Heart right ventricle (tissue), 16 donors: ENCODE measurements at places on chromosomes 13 and 19. TPM values are rescaled to one million over a fixed set of nuclear protein-coding genes. Genes with fewer than 3 reads are reported as not detected.

DNA sequence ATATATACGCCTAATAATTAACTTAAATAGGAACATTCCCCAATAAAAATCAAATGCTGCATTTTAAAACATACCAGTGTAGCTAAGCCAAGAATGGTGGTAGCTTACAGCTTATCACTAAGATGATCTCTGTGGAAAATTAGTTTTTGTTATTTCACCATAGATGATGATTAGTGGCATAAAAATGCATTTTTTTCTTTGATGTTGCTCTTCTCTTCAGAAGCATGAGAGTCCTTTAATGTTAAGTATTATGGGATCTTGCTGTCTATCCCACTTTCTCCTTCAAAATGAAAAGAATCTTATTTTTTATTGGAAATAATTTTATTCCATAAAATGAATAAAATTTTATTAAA, 731.0 kb downstream of the SLITRK1 start:
- no peak for DNase-seq

Gene CBY2
- not detected for total RNA-seq

DNA sequence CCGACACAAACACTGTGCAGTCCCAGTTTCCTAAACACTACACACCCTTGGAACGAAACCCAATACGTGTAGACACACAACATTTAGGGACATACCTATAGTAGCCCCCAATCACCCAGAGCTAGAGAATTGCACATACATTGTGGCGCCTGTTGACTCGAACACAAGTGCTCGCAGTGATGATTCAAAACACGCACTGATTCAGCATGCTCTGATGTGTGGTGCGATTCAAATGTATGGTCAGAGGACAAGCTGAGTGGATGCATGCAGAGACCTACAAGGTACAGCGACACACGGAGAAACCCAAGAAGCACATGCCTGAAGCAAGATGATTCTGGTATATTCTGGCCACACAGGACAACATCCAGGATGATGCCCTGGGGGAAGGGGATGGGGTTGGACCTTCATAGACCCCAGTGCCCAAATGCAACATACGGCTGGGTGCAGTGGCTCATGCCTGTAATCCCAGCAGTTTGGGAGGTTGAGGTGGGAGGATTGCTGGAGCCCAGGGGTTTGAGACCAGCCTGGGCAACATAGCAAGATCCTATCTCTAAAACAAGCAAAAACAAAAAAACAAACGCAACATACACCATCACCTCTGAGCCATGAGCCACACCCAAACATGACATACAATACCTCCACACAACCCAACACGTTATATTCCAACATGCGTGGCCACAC, 997 bp upstream of the KCNN4 start:
- no peak for DNase-seq

Gene IL27RA
- total RNA-seq = 2.4 TPM

GRCh38 chr19:48511800-48512503, at the start of gene LMTK3:
TSS of gene LMTK3 (minus strand) at chr19:48511835. CDS start at chr19:48511576, 259 bp downstream.
- no peak for DNase-seq

- DNase-seq = no peak
These were observed 1.3 kb downstream of the FAM174C start for GRCh38 chr19:1276628-1277022.

Gene UNC13A
- total RNA-seq = 0.05 TPM

DNA sequence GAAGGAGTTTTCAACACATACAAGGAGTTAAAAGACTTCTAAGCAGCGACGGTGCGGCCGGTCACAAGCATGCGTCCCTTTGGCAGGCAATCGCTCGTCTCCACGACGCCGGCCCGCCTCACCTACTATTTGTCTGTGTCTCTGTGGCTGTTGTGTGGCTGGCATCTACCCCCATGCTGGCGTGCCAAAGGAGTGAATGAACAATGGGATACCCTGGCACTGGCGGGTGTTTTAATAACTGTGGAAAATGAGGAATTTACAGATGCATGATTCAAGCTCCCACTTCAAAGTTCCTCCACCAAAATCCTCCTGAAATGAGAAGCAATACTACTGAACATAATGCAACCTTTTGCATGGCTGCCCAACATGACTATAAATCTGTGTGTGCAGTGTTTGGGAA, 176.6 kb downstream of the KLF5 start:
- DNase-seq = no peak

DNA sequence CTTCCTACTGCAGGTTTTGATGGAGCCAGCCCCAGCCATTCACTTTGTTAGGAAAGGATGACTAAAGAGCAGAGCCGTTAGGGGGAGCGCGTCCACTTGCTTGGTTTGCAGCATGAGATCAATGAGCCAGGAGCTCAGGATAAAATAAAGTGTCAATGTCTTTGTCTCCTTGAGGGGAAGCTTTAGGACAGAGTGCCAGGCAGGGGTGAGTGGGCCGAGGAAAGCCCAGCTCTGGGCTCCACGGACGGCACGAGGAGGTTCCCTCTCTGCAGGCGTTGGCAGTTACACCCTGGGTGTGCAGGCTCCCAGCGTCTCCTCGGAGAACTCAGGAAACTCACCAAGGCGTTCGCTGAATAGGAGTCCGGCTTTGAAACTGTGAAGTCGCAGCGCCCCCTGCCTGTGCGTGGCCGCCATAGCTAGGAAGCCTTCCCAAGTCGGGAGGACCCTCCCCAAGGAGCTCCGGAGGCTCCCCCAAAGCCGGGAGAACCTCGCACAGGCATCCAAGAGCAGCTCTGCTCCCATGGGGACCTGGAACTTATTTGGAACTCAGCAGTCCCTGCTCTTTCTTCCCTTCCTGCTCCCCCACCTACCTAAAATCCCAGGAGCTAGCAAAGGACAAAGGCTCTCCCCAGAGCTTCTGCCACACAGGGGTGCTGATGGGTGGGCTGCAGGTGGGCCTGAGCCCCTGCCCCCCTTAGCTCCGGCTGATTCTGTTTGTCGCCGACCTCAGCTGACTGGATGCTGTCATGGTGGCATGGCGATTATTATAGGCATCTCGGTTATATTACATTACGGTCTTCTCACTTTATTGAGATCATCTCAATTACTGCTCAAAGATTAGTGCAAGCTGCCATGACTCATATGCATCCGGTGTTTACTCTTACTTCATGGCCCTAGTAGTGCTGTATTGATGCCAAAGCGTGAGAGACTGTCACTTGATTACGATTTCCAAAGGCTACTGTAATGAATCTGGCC, 34.4 kb downstream of the GSX1 start:
- peak; percentile 76 for DNase-seq

DNA sequence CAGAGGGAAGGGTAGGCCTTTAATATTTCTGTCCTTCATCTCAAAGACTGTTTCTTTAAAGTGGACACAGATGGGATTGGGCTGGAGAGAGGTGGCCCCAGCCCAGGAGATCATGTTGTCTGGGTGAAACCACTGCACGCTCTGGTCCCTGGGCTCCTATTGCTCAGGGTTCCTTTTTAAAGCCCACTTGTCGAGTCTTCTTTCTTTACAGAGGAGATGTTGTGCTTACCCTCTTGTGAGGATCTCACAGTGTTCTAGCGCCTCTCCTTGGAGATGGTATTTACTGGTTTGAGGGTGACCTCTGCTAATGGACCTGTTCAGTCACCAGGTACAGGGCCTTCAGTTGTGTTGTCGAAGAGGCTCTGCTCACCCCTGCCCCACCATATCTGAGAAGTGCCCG, 128.4 kb downstream of the TM9SF2 start:
- no peak for DNase-seq

DNA sequence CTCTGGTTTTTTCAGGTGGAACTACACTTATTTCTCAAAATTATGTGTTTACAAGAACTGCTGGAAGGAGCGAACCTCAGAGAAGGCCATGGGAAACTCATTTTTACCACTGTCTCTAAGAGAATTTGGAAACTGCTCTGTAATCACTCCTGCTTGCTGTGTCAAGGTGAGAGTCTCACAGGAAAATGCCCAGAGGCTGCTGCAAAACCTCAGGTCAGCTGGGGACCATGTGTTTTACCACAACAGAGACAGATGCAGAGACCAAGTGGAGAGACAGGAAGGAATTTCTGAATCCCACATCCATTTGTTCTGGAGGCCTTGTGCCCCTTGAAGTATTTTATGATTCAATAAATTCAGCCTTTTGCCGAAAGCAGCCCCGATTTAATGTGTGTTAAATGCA, 743.8 kb upstream of the SLC10A2 start:
- DNase-seq = no peak

Gene IL12RB1
- 0.24 TPM for total RNA-seq

DNA sequence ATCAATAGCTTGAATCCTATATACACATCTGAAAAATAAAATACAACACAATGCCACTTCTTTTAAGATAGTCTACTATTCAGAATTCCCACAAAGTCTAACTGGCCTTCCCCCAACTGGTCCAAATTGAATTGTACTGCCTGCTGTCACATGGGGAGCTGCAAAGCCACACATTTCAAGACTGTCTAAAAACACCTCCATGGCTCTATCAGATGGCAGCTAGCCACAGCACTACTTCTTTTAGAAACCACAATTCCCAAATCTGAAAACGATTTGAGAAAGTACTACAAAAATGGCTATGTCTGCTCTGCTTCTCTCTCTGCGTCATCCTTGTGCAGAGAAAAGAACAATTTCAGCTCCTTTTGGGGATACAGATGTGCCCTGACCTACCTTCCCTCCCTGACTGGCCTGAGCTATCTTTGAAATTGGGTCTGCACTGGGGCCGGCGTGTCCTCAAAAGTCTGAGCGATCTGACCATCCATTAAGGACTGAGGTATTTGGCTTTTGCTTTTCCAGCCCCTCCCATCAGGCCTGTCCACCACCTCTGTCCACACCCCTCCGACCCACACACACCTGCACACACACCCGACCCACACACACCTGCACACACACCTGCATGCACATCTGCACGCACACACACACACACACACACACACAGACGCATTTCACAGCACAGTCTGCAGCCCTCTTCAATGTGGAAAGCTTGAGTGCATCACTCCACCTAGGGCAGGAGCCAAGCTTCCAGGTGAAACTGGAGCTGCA, 68.6 kb upstream of the IPO5 start:
- no peak for DNase-seq

Gene LSR
- 8.7 TPM for total RNA-seq

Gene RFPL4A
- not detected for total RNA-seq

Gene PLA2G4C
- 28.1 TPM for total RNA-seq

DNA sequence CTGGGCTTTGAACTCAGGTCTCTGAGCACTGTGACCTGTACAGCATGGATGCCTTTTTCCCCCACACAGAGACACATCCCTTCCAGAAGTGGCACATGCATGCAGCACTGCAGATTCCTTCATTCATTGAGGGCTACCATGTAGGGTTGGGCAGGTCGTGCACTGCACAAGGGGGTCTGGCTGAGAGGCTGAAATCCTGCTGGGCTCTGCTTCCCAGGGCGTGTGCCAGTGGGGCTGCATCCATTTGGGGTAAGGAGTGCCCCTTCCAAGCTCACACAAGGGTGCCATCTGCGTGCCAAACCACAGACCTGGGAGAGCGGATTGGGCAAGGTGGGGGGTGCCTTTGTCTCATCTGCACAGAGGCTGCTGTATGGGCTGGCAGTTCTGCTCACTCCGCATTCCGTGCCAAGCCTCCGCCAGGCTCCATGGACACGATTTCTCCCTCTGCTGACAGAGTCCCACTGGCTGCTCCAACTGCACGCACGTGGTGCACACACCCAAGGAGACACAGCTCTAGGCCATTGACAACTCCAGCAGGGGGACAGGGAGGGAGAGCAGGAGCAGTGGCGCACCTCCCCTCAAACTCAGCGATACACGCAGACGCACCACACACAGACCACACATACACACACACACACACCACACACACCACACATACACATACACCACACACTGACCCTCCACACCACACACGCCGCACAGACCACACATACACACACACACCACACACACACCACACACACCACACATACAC, 4.5 kb upstream of the SHISA7 start:
- no peak for DNase-seq

Gene TMEM161A
- 15.2 TPM for total RNA-seq

DNA sequence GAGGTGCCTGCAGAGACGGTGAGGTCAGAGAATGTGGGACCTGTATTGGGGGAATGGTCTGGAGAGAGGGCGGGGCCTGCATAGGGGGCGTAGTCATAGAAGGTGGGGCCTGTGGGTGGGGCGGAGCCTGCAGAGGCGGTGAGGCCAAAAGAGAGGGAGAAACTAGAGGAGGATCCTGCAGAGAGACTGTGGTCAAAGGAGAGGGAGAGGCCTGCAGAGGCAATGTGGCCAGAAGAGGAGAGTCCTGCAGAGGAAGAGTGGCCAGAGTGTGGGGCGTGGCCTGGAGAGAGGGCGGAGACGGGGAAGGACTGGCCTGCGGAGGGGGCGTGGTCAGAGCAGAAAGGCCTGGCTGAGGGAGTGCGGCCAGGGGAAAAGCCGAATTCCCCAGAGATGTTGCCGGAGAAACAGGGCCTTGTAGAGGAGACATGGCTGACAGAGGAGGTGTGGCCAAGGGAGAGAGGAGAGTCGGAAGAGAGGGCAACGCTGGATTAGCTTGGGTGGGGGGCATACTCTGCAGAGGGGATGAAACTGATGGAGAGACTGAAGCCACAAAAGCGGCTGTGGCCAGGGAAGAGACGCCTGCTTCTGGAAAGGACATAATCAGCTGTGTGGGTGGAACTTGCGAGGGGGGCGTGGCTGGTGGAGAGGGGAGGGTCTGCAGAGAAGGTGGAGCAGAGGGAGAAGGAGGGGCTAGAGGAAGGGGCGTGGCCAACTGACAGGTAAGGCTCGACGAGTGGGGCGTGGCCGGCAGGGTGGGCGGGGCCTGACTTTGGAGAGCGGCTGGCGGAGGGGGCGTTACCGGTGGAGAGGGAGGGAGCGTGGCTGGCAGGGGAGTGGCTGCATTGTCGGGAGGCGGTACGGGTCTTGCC, 2.5 kb downstream of the PRR36 start:
- DNase-seq = peak; percentile 82

Gene IER2
- total RNA-seq = 42.8 TPM

DNA sequence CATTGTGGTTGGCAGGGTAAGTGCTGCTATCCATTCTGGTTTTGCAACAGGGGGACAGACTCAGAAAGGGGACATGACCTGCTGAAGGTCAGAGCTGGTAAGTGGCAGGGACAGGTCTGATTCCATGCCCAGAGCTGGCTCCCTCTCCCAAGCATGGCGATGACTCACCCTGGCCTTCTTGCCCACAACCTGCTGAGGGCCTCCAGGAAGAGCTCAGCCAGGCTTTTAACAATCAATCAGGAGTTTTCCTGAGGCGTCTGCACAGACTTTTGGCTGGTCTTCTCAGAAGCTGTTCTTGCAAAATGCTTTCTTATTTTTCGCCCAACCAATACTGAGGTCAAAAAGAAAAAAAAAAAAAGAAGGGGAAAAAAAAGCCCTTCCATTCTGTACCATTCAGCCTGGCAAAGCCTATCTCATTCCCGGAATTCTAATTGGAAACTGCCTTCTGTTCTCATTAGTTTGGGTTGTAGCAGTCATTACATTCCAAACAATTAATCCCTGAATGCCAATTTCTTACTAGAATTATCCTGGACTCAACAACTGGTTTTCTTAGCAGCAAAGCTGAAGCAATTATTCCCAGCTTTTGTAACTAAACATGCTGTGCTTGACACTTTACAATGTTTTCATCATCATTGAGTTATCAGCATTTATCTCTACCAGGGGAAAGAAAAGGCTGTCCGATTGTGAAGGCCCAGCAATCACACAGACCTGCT, 17.7 kb downstream of the SIAH3 start:
- DNase-seq = peak; percentile 43
